ENCODE measurements at places on chromosomes 7 and 10. TPM values are rescaled to one million over a fixed set of nuclear protein-coding genes. Genes with fewer than 3 reads are reported as not detected.

GRCh38 chr7:75881436-75882095 is 2.7 kb downstream of the RHBDD2 start:
- no peak for DNase-seq

DNA sequence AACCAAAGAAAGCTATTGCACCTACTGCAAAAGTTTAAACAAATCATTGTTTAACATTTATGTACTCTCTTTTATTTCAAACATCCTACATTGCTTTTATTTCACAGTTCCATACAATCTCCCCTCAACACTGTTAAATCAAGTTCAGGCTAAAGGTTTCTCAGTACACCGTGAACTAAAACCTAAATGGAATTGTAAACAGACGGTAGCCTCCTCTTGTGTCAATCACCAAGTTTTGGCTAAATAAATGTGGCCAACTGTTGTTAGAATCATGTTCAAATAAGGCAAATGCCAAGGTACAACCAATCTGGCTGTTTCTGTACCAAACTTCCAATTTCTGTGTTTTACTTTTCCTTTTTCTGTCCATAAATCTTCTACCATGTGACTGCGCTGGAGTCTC is 723.7 kb upstream of the LRRTM3 start:
- DNase-seq = no peak

DNA sequence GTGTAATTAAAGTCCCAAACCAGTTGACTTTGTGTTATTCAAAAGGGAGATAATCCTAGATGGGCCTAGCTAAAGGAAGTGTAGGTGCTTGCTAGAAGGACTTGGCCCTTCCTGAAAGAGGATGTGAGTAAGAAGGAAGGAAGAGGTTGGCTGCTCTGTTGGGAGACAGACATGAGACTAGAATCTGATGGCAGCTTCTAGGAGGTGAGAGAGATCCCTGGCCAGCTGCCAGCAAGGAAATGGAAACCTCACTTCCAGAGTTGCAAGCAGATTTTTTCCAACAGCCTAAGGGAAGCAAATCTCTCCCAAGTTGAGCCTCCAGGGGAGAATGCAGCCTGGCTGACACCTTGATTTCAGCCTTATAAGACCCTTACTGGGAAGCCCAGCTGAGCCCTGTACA is 368.4 kb upstream of the ZMIZ1 start:
- no peak for DNase-seq

GRCh38 chr10:28595613-28596012 is 62.7 kb downstream of the WAC start:
- DNase-seq = no peak

GRCh38 chr7:140702774-140703173 is 6.3 kb downstream of the NDUFB2 start:
- no peak for DNase-seq

GRCh38 chr7:98870807-98871491 is 1.1 kb upstream of the TMEM130 start:
- no peak for DNase-seq

GRCh38 chr10:77965294-77965693 is 38.7 kb upstream of the DLG5 start:
- DNase-seq = peak; percentile 19

GRCh38 chr10:97376413-97376812 is 24.7 kb downstream of the RRP12 start:
- DNase-seq = no peak

DNA sequence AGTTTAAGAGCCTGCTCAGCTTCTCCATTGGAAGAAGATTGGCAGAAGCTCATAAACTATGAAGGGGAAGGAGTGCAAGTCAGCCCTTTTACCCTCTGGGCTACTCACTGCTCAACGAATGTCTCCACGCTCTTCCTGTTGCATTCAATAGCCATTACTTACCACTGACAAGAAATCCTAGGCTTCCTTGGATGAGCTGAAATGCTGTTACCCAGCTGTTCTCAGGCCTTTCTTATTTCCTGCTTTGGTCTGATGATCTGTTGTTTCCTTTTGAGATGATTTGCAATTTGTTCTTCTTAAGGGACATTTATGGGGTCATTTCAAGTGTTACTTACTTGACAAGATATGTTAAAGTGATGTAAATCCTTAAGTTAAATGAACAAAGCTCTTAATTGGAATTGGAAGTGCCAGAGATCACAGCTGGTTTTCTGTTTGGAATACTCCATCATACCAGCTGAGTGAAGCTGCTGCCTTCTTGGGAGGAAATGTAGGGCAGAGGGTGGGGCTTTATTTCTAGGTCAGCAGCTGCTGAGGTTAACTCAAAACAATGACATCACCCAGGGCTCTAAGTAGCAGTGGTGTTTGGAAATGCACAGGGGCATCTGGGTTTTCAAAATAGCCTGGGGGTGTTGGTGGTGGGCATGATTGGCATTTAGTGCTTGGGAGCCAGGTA is 170.0 kb downstream of the PRKCQ start:
- no peak for DNase-seq

GRCh38 chr7:46886669-46887374 is 695.1 kb downstream of the TNS3 start:
- no peak for DNase-seq

DNA sequence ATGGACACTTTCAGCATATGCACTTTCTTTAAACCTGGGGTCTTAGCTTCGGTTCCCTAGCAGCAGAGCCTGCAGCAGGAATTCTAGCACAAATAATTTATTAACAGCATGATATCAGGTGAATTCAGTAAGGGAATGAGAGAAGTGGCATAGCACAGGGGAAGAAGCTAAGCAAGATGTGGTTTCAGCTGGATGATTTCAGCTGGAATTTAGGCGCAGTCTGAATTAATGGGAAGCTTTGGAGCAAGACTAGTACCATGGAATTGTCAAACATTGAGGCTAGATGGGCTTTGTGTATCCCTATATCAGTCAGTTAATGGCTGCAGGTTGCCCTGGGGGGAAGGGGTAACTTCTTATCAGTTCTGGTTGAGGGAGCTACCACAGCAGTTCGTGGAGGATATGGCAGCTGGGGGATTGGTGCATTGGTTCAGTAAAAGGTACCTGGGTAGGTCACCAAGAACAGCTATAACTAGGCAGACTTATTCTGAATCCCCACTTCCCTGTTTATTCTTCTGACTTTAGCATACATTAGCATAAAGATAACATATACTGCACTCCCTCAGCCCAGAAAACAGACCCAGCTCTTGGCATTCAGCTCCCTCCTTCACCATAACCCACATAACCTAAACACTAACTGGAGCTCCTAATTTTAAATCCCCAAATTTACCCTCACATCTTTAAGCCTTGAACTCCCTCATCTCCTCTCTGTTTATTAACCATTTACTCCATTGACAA is 46.8 kb upstream of the NAMPT start:
- DNase-seq = no peak

GRCh38 chr10:120713573-120714205 is 137.5 kb upstream of the WDR11 start:
- DNase-seq = no peak

DNA sequence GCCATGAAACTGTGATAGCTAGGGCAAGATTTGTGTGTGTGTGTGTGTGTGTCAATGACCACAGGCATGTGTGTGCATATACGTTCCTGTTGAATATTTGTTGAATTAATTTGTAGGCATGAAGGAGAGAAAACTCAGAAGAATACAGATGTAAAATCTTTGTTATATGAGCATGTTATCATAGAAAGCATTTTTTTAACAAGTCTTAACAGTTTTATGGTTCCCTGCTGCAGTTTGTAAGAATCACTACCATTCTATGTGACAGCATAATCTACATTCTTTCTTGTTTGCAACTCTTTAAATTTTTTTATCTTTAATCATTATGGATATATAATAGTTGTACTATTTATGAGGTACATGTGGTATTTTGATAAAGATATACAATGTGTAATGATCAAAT is 130.3 kb downstream of the CD36 start:
- DNase-seq = no peak

The EFCAB10 gene
- not detected for total RNA-seq

The SVIL gene
- total RNA-seq = 12.2 TPM

The ALOX5 gene
- total RNA-seq = 1.5 TPM

The TWIST1 gene
- 0.48 TPM for total RNA-seq

The HKDC1 gene
- total RNA-seq = 1.6 TPM

The TRRAP gene
- total RNA-seq = 59.3 TPM

The RBP3 gene
- total RNA-seq = not detected
